Stimulated activated CD4-positive, alpha-beta T cell treated with anti-CD3 and anti-CD28 coated beads, TNF-alpha, amount 100 ng/mL, for 48 hours (primary cell): ENCODE measurements at places on chromosomes 16 and 17.

- no peak for DNase-seq
Observed at GRCh38 chr17:4502466-4503154, 3.9 kb downstream of the SPNS2 start.

- no peak for DNase-seq
Observed at GRCh38 chr17:38861399-38861843, 7.9 kb upstream of the RPL23 start.

DNA sequence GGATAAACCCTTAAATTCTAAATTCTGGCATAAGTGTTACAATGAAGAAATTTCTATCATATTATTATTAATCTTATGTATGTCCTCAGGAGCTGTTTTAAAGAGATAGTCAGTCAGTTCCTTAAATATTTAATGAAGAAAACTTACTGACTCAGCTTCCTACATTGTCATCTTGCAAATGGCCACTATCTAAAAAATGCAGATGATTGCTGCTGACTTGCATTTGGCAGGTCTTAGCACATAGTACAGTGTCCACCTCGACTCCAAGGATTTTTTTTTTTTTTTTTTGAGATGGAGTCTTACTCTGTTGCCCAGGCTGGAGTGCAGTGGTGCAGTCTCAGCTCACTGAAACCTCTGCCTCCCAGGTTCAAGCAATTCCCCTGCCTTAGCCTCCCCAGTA is 55.1 kb upstream of the CORO6 start:
- DNase-seq = no peak

GRCh38 chr17:28416703-28417311 is 10.8 kb upstream of the SLC46A1 start:
- DNase-seq = peak; percentile 21

- peak; percentile 56 for DNase-seq
Observed at GRCh38 chr16:69563605-69564580, 1.9 kb upstream of the NFAT5 start.

- DNase-seq = no peak
Observed at GRCh38 chr17:81925860-81926450, 1.6 kb downstream of the MAFG start.

- DNase-seq = no peak
Observed at GRCh38 chr17:49944273-49944870, 24.6 kb upstream of the DLX4 start.

- DNase-seq = no peak
Observed at GRCh38 chr16:85225257-85225656, 113.0 kb upstream of the CIBAR2 start.

DNA sequence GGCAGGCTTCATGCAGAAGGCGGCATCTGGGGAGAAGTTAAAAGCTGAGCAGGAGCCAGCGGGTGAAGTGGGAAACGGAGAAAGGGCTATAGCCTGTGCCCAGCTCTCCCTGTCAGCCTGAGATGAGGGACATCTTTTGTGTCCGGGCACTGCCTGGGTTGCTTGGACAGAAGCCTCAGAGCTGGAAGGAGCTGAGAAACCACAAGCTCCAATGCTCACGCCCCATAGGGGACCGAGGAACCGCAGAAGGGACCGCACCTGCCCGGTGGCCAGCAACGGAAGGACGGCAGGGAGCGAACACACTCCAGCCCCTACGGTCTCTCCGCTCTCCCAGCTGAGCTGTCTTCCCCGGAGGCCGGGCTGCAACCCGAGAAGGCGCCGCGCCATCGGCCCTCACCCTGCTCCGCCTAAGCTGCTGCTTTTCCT is 175.8 kb downstream of the NPIPB11 start:
- no peak for DNase-seq

DNA sequence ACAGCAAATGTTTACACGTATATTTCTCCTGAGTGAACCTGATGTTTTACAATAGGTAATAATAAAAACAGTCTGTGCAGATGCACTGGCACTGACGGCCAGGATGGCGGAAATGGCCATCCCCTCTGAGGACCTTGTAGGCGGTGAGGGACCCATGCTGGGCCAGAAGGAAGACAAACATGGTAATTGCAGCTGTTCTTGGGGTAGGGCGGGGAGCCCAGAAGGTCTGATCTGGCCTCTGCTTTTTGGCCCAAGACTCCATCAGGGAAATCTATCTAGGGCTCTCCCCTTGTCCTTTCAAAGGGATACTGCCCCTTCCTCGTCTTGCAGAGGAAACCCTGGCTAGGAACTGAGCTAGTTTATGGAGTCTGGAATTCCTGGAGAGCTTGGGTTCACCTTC is 7.4 kb upstream of the LGALS9 start:
- no peak for DNase-seq

GRCh38 chr17:8708025-8708461 is 36.6 kb downstream of the CCDC42 start:
- DNase-seq = no peak

GRCh38 chr16:53900667-53901066 is 196.7 kb downstream of the FTO start:
- no peak for DNase-seq

DNA sequence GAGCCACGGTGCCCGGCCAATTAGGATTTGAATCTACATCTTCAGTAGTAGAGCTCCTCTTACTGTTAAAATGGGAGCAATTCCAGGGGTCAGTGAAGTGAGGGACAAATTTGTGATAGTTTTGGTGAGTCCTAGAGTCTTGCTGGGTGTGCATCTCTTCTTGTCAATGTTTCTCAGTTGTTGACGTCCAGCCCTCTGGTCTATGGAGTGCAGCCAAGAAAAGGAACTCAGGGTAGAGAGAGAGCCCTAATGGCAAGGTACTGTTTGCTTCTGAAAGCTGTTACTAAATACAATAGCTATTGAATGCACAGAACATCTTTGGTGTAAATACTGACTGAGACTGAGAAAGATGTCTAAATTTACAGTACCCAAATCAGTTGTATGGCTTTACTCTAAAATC is 282.5 kb upstream of the SALL1 start:
- no peak for DNase-seq

- DNase-seq = peak; percentile 66
Observed at GRCh38 chr16:56609463-56609921, 1.1 kb downstream of the MT2A start.

GRCh38 chr17:61570118-61570517 is 20.9 kb downstream of the NACA2 start:
- DNase-seq = no peak
